ENCODE measurements at places on chromosomes 4 and X.
A peak's percentile ranks its signal among the peaks of the same experiment; 100 is the strongest.

DNA sequence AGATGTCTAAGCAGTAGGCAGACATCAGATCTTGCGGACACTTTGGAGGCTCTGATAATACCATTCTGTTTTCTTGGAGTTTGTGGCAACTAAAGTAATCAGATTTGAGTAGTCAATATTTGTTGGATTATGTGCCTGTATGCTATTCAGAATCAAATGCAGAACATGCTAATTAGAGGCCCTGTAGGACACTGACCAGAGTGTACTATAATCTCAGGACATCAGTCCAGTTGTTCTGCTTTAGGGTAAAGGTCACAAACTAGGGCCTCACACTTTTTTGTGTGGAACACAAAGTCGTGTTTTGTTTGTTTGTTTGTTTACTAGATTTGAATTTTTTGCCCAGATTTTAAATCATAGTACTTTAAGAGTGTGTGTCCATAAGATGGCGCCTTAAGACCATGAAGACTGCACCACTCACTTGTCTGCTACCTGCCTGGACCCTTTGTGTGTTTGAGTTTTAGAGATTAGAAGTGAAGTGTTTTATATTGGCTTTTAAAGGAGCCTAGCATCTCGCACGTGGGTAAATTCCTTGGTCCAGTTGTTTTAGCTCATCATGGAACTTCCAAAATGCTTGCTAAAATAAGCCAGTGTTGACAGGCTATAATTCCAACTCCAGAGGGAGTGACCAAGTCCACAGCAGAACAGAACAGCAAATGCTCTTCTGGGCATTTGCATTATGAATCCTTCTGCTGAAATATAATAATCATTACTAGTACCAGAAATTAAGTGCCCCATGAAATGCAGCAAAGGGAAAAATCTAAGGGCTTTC lies 34.7 kb downstream of the IL13RA1 start:
- DNase-seq, result no peak

- peak; percentile 21 for DNase-seq
Measured at GRCh38 chrX:1086444-1087409, 125.7 kb downstream of the CRLF2 start.

DNA sequence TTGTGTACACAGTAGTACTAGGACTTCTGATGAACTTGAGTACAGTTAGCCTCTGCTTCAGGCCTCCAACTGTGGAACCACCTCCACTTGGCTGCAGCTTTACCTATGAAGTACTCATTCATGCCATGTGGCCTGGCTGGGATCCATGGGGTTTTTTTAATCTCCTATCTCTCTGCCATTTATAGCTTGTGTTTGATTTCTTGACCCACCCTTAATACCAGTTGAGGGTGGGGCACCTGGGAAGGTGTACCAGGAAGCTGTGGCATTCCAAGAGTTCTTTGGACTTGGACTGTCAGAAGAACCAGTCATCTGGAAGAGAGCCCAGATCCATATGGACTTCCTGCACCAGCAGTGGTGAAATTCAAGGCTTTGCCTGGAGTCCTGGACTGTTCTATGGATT lies 230.1 kb downstream of the SHROOM3 start:
- peak; percentile 67 for DNase-seq

DNA sequence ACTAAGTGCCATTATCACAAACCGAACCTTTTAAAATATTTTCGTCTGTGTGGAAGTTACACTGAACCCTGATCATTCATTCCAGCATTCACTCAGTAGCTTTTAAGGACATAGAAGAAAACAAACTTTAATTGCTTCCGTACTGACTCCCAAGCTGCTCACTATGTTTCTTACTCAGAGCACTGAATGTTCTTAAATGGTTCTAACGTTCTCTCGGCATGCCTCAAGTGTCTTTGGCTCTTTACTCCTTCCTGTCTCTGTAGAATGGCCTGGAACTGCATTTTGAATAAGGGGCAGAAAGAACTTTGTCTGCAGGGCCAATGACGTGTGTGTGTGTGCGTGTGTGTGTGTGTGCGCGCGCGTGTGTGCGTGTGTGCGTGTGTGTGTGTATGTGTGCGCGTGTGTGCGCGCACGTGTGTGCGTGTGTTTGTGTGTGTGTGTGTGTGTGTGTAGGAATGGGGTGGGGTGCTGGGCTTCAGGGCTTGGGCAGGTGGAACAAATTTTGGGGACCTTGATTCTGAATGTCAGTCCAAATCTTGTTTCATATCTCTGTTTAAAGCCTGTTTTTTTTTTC lies 50.5 kb upstream of the PAQR3 start:
- DNase-seq, result no peak

DNA sequence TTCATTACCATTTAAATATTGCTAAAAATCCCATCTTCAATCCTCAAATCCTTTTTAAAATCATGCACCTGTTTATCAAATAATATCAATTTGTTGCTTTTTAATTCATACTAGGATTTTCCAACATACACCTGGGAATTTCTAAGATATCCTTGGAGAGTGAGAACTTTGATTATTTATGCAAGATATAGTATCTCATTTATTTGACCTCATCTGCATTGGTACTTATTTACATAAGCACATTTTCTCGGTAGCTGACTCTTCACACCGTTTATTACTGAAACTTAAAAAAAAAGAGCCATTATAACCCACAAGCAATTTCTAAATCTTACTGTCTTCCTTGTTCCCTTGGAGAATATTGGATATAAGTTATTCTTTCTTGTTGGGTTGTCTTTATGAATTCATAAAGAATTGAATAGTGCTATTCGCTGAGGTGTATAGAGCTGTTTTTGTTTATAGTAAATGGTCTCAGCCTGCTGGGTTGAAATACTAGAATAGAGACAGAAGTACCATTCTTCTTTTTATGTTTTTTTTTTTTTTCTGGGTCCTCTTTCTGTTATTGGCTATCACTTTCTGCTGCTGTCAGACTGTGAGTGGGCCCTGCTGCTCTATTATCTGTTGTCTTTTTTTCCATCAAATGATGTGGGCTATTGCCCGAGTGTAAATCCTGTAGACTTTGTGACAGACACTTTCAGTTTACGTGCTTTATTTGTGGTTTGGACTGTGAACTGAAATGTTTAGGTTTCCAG lies 2.9 kb downstream of the UGT8 start:
- DNase-seq, result no peak

GRCh38 chrX:139974471-139974870 lies 9.2 kb upstream of the CXorf66 start:
- DNase-seq, result no peak

DNA sequence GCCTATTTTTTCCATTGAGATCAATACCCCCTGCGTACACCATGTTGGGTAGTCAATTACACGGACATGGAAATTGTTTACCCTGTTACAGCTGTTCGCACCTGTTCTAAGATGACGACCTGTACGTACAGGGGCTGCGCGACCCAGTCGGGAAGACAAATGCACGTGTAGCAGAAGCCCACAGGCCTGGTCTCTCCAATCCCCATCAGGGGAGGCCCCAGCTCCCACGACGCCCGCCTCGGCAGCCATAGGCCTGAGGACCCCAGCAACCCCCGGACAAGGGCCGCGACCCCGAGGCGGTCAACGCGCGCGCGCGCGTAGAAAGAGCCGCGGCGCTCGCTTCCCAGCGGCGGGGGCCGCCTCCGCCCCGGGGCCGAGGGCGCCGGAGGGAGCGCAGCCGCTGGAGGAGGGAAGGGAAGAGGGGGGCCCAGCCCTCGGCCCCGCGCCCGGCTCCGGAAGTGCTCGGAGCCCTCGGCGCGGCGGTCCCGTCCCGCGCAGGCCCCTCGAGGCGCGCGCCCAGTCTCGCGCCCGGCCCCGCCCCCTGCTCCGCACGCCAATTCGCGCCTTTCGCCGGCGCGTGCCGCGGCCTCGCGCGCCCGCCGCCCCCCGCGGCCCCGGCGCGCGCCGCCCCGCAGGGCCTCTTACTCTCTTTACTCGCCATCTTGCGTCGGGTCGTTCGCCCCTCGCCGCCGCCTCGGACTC lies 618 bp downstream of the RBBP7 start:
- peak; percentile 7 for DNase-seq

DNA sequence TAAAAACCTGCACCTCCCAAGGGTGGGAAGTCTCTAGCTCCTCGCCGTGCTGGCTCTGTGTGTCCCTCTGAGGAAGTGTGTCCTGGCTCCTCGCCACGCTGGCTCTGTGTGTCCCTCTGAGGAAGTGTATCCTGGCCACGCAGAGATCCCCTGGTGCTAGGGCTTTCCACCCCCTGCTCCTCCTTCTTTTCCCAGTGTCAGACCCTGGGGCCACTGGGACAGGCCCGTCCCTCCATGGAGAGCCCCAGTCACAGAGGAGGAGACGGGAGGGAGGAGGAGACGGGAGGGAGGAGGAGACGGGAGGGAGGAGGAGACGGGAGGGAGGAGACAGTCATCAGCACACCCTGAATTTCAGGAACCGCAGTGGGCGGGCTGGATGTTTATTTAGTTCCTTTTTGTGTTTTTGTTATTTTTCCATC lies 53.8 kb upstream of the HGFAC start:
- DNase-seq, result peak; percentile 96

DNA sequence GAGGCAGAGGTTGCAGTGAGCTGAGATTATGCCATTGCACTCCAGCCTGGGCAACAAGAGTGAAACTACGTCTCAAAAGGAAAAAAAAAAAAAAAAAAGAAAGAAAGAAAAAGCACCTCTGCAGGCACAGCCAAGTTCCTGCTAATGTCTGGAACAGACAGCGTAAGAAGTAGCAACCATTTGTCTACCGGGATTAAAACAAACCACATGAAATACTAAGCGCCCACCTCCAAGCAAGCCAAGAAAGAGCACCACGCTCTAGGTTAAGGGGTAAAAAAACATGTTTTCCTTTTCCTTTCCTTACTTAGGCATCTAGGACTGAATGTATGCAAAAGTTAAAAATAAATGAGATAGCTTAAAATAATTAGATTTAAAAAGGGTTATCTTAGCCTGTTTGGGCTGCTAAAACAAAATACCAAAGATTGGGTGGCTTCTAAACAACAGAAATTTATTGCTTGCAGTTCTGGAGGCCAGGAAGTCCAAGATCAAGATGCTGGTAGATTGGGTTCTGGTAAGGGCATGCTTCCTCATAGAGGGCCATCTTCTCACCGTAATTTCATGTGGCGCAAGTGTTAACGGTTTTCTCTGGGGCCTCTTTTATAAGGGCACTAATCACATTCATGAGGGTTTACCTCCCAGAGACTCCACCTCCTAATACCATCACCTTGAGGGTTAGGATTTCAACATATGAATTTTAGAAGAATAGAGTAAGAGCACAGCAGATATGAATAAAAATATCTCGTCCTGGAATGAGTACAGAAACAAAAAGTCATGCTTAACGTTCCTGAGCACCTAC lies 12.3 kb downstream of the GPC4 start:
- no peak for DNase-seq

- DNase-seq, result no peak
Measured at GRCh38 chr4:99669084-99669483, 11.5 kb upstream of the C4orf54 start.

DNA sequence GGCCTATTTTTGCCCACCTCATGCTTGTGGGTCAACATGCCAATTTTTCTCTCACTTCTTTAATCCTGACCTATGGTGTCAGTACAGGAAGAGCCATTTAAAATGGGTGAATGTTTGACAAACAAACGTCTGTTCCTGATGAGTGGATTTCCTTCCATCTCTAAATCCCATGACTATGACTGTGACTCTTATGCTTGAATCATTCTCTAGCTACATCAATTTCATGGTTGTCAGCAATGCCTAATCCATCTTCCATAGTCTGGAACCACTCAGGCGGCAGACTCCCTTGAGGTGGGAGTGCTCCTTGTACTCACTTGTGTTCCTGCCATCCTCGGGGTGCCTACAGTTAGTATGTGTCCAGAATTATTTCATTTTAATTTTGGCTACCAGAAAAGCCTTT lies 194.9 kb upstream of the RPS6KA3 start:
- peak; percentile 85 for DNase-seq

- DNase-seq, result no peak
Measured at GRCh38 chr4:184968366-184968765, 49.9 kb upstream of the HELT start.

DNA sequence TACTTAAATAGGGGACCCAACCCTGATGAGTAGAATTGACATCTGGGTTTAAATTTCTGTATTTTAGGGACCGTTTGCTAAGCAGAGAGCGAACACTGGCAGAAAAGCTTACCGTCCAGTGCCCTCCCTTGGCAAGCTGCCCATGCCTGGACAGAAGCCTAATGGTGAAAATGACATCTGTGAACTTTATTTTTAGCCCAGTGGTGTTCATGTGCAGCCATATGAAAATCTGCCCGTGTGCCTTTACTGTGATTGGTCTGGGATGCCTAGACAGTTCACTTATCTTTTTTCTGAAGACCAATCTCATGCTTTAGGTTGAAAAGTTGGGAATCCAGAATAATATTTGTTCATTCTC lies 1.1 kb downstream of the STBD1 start:
- DNase-seq, result peak; percentile 33

- DNase-seq, result no peak
Measured at GRCh38 chrX:100623001-100623400, 13.6 kb downstream of the TSPAN6 start.

- no peak for DNase-seq
Measured at GRCh38 chr4:109996526-109996925, 83.8 kb downstream of the EGF start.

DNA sequence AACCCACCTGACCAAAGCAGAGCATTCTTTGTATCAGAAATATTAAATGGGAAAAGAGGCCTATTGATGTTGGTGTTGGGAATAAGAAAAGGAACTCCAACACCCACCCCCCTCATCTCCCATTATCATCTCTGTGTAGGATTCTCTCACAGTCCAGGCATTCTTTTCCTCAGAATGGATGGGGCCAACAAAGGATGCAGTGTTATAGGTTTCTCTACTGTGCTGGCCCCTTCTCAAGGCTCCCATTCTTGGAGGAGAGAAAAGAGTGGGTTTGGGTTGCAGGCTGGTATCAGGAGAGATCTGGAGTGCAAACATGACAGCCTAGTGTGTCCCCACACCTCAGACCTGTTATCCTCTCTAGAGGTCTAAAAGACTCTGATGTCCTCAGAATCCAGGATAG lies 59.6 kb downstream of the UGT8 start:
- DNase-seq, result no peak

GRCh38 chr4:17884063-17884462 lies 73.3 kb downstream of the NCAPG start:
- DNase-seq, result no peak

GRCh38 chrX:123072686-123073385 lies 111.2 kb upstream of the GRIA3 start:
- no peak for DNase-seq

DNA sequence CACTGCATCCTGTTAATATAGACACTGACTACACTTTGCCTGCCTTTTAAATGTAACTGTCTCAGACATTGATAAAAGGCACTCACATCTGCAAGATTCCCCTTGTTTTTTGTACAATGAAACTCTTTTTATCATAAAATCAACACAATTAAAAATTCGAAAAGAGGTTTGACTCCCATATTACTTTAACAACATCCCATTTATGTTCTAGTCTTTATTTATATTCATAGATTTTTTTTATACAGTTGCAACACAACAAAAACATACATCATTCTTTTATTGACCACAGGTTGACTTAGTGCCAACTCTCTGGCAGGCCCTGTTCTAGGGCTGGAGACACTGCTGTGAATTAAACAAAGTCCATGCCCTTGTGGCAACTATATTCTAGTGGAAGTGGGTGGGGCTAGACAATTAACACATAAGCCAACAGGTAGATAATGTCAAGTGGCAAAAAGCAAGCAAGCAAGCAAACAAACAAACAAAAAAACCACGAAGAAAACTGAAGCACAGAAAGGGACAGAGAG lies 36.8 kb downstream of the ANK2 start:
- DNase-seq, result no peak

Measured in RCC 7860 (cell line).